ENCODE measurements at places on chromosomes 2 and 18. TPM values are rescaled to one million over a fixed set of nuclear protein-coding genes. Genes with fewer than 3 reads are reported as not detected.

DNA sequence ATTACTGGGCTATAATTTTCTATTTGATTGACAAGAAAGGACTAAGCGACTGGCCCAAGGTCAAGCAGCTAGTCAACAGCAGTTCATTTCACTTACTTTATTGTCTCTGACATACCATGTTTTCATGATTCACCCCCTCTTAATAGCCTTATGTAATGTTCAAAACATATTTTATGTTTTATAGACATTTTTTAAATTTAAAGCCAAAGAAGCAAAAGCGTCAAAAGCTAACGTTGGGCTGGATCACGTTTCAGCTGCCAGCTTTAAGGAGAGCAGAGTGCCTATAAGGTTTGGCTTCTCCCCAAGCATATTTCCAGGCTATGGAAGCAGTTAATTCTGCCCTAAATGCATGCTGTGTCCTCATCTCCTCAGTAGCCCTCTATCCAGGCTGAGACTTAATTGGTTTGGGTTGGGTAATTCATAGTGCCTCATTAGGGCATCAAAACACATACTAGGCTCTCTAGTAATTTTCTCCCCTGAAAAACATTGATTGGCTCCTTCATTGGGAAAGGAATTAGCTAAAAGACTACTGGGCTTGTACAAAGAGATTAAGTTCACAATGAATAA, 94.8 kb upstream of the CREB1 start:
- DNase-seq: no peak

FTCDNL1 gene
- total RNA-seq: 0.75 TPM

- no peak for DNase-seq
Measured at GRCh38 chr2:99404039-99404796, 67.0 kb downstream of the EIF5B start.

DNA sequence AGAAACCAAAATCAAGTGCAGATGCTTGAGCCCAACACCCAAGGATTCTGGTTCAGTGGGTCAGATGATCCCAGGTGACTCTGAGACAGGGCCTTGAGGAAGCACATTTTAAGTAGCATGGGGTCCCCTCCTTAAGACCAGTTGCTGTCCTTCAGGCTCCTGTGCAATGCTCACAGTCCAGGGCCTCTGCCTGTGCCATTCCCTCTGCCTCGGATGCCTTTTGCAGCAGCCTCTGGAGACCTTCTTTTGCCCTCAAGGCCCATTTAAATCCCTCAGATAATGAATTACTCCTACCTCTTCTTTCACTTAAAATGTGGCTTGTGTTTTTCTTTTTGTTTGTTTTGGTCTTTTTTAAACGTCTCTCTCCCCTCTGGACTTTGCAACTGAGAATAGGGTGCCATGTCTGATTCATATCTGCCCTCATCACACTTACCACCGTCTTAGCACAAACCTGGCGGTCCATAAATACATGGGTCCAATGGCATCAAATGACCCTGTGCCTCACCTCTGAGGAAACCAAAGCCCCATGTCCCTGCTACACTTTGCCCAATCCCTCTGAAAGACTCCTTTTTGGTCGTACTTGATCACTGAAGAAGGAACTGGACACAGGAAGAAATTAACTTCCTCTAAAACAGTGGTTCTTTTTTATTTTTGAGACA, 14.2 kb downstream of the ACTG2 start:
- no peak for DNase-seq

GRCh38 chr18:37253394-37254235, 312.0 kb downstream of the CELF4 start:
- no peak for DNase-seq

DNA sequence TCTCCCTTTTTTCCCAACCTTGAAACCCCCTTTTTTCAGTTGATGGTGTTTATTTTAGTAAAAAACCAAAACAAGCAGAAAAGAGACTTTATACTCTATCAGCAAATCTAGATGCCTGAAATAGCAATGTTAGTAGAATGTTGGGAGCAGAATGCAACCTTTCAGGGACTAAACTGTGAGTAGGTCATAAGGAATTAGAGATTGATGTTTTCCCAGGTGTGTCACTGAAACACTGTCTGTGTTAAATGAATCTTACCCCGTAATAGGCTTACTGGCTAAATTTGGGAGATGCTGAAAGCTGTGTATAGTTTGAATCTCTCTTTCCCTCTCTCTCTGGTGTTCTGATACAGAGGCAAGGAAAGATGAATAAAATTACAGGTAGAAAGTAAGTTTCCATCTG, 43.8 kb downstream of the AGFG1 start:
- DNase-seq: no peak

DNA sequence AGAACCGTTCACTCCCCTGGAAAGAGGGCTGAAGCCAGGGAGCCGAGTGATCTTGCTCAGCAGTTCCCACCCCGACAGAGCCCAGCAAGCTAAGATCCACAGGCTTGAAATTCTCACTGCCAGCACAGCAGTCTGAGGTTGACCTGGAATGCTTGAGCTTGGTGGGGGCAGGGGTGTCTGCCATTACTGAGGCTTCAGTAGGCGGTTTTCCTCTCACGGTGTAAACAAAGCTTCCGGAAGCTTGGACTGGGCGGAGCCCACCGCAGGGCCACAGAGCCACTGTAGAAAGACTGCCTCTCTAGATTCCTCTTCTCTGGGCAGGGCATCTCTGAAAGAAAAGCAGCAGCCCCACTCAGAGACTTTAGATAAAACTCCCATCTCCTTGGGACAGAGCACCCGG, 180.8 kb downstream of the WDR7 start:
- no peak for DNase-seq

GRCh38 chr18:13514558-13514957, 211.8 kb downstream of the FAM210A start:
- no peak for DNase-seq

TEX44 gene
- not detected for total RNA-seq

- DNase-seq: no peak
Measured at GRCh38 chr18:12911025-12911928, 27.2 kb upstream of the PTPN2 start.

FHL2 gene
- 246 TPM for total RNA-seq

- no peak for DNase-seq
Measured at GRCh38 chr18:11322716-11323115, 173.3 kb upstream of the PIEZO2 start.

GRCh38 chr18:34884436-34884835, 156.8 kb upstream of the MAPRE2 start:
- DNase-seq: no peak

DNA sequence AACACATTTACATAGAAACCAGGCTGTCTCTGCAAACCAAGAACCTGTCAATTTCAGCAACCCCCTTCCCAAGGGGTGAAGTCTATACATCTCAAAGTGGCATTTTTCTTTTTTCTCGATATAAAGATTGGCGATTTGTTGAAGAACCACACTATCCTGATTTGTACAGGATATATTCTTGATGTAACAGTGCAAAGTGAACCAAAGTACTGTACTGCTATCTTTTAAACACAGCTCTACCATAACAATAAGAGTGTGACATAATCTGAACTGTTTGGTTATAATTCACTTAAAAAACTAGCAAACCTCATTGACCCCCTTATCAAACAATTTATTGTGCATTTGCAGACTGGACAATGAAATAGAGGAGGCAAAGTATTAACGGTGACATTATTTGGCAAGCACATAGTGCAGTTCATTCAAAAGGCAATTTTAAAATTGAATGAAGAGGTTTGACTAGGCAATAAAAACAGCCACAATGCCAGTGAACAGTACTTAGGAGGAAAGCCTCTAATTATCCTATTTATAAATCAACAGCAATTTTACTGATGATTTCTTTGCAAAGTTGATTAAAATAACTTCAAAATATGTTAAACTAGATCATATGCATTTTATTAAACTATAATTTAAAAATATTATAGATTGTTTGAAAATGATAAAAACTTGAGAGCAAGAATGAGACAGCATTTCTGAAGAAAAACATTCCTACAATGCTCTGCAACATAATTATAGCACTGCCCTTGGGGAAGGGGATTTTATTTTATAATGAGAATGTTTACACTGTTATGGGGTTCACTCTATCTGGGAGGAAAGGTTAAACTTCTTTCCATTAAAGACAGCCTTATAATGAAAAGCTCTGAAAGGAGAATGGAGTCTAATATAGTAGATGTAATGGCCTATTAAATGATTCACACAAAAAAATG, 440.9 kb downstream of the ZEB2 start:
- DNase-seq: no peak

AMER3 gene
- not detected for total RNA-seq

DNA sequence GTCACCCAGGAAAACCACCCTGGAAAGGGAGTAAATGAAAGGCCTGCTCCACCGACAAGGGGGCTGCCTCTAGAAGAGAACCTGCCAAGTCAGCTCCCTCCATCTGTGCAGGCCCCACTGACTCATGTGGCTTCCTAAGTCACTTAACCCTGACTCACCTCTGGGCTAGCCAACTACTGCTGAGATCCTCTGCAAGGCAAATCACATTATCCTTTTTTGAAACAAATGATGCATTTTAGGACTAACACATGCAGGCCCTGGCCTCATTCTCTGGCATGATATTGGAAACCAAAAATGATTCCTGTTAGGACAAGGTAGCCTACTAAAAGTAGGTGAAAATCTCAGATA, 474.6 kb downstream of the EPHA4 start:
- peak; percentile 85 for DNase-seq

DNA sequence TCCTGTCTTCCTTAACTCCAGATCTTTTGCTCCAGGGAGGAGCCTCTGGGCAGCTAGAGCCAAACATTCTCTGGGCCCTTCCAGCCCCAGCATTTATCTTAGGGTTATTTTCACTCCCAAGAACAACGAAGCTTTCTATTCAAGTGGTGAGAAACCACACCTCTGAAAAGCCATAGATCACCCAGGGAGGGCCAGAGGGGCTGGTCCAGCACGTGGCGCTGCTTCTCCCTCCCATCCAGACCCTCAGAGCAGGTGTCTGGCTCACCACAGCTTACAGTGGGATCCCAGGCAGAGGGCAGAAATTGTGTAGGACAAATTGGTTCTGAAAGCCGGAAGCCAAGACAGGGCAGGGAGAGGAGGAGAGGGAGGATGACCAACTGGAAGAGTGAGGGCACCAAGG, 74.0 kb upstream of the PKDCC start:
- DNase-seq: no peak

GRCh38 chr2:143843686-143844085, 676.2 kb downstream of the ZEB2 start:
- DNase-seq: no peak

KCNJ3 gene
- total RNA-seq: under 0.01 TPM

CXCR1 gene
- not detected for total RNA-seq

DNA sequence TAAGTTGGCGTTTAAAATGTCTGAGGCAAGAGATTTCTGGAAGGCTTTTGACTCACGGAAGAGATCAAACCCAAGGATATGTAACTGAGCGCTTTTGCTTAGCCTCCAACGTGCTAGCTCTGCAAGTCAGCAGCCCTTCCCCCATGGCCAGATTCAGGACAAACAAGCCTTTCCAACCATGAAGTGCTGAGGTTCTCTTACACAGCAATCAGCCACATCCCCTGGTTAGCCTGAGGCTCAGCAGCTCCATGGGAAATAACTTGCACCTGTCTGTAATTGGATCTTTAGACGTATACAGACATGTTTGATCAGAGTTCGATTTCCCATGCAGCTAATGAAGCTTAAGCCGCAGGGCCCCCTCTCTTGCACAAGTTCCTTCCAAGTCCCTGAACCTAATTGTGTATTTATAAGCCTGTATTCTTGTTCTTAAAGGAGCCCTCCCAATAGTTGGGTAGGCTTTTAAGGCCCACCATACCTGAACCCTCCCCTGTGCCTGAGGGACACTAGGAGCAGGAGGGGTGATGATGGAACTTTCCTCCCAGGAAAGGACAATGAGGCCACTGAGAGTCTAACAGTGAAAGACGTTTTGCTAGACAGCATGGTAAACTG, 2.1 kb upstream of the TMEM131 start:
- DNase-seq: no peak

GRCh38 chr2:196703695-196704094, 64.2 kb downstream of the CCDC150 start:
- no peak for DNase-seq

- peak; percentile 50 for DNase-seq
Measured at GRCh38 chr2:200728630-200729029, 83.1 kb upstream of the BZW1 start.

CD8B2 gene
- not detected for total RNA-seq

ASB18 gene
- not detected for total RNA-seq

GRCh38 chr2:31812051-31812798, 198.6 kb downstream of the MEMO1 start:
- peak; percentile 21 for DNase-seq

ASB3 gene
- total RNA-seq: 16.9 TPM

DNA sequence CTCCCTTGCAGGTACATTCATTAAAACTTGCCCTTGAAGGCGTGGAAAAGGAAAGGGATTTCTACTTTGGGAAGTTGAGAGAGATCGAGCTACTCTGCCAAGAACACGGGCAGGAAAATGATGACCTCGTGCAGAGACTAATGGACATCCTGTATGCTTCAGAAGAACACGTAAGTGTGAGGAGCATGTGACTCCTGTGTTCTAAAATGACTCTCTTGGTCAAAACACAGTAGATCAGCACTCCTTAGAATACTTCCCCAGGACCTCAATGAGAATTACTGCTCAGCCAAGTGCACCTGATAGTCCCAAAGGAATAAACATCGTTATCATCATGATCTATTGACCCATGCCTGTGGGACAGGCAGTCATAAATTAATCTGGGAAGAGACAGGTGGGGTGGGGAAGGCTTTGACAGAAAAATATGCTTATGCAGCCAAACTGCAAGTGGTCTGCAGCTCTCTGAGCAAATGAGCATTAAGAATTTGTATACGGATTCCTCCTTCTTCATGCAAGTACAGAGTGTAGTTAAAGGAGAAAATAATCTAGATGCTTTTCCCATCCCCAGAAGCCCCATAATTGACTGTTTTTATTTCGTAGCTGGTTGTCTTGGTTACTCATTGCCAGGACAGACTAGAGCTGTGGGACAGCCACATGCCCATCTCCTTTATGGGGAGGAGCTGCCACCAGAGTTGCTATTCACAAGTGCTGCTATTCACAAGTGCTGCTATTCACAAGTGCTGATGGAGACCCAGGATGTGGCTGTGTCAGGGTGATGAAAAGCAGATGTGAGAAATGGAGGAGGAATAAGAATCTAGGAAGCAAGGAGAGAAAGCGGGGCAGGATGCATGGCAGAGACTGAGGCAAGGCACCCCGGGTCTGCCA, 91.0 kb downstream of the MAPRE2 start:
- no peak for DNase-seq

DNA sequence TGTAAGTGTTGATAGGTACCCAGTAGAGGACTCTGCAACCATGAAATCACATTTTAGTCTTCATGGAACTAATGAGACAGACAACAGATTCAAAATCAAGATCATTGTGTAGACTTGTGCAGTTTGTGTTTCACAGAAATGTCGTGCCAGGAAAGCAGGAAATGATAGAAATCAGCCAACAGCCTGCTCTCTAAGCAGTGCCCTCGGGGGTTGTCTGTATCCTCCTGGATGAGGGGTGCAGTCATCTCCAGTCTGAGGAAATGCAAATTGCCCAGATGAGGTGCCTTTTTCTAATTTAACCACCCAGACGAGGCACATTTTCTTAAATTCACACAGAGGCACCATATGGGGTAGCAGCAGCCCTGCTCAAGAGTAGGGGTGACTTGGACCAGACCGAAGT, 663.1 kb downstream of the XIRP2 start:
- DNase-seq: no peak

LOXL3 gene
- total RNA-seq: 11.7 TPM

All from LHCN-M2 (cell line).